Naive thymus-derived CD4-positive, alpha-beta T cell (primary cell): ENCODE measurements at places on chromosomes 5 and 9. TPM values are rescaled to one million over a fixed set of nuclear protein-coding genes. Genes with fewer than 3 reads are reported as not detected.

DNA sequence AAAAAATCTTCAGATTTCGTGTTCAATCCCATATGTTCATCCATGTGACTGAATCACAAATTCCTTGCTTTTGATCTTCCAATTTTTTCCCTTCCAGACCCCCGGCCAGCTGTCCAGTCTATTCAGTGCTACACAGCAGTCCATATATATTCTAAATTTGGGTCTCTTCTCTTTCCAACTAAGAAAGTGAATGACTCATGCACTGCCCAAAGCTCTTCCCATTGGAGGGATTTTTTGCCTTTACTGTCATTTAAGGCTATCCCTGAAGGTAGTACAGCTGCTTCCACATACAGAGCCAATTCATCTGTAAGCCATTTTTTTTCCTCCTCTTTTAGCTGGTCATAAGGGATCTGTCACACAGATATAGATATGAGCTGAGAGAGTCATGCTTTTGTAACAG is 478.3 kb downstream of the DMRT2 start:
- H3K27ac ChIP-seq: no peak overlapping the region
- no peaks in the 10 kb centered on the region for H3K36me3 ChIP-seq

- H3K27ac ChIP-seq: no peak overlapping the region
- no peaks in the 10 kb centered on the region for H3K4me1 ChIP-seq
- H3K27me3 ChIP-seq: no peaks in the 10 kb centered on the region
- no peak for DNase-seq
- H3K4me3 ChIP-seq: no peak overlapping the region
Measured at GRCh38 chr5:125413496-125414274, 667.2 kb upstream of the ZNF608 start.

DNA sequence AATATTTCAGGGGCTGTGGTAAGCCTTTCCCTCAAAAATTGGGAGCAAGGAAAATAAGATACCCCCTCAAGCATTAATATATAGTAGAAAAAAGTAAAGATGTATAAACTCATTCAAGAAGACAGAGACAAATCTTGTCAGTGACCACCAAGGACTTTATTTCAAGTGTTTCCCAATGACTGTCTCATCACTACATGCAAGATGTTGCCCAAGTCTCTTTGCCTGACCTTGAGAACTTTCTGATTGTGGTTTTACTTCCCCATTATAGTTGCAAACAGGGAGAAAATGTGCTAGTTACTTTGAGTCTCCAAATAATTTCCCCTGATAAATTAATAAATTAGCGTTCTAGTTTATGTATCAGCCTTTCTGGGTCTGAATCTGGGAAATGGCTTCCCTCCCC is 4.0 kb upstream of the SLC46A2 start:
- H3K4me1 ChIP-seq: no peaks in the 10 kb centered on the region
- H3K4me3 ChIP-seq: no peak overlapping the region
- no peaks in the 10 kb centered on the region for H3K36me3 ChIP-seq

- no peaks in the 10 kb centered on the region for H3K36me3 ChIP-seq
- H3K4me3 ChIP-seq: no peak overlapping the region
- H3K27ac ChIP-seq: no peak overlapping the region
- no peak for DNase-seq
- no peaks in the 10 kb centered on the region for H3K4me1 ChIP-seq
- no peaks in the 10 kb centered on the region for H3K27me3 ChIP-seq
Measured at GRCh38 chr5:28328681-28329080, 1290.3 kb upstream of the CDH9 start.

GRCh38 chr5:81994679-81995078 is 22.9 kb downstream of the ATG10 start:
- no peaks in the 10 kb centered on the region for H3K36me3 ChIP-seq
- no peak overlapping the region for H3K4me3 ChIP-seq
- H3K4me1 ChIP-seq: no peaks in the 10 kb centered on the region
- DNase-seq: no peak
- no peaks in the 10 kb centered on the region for H3K27me3 ChIP-seq

DNA sequence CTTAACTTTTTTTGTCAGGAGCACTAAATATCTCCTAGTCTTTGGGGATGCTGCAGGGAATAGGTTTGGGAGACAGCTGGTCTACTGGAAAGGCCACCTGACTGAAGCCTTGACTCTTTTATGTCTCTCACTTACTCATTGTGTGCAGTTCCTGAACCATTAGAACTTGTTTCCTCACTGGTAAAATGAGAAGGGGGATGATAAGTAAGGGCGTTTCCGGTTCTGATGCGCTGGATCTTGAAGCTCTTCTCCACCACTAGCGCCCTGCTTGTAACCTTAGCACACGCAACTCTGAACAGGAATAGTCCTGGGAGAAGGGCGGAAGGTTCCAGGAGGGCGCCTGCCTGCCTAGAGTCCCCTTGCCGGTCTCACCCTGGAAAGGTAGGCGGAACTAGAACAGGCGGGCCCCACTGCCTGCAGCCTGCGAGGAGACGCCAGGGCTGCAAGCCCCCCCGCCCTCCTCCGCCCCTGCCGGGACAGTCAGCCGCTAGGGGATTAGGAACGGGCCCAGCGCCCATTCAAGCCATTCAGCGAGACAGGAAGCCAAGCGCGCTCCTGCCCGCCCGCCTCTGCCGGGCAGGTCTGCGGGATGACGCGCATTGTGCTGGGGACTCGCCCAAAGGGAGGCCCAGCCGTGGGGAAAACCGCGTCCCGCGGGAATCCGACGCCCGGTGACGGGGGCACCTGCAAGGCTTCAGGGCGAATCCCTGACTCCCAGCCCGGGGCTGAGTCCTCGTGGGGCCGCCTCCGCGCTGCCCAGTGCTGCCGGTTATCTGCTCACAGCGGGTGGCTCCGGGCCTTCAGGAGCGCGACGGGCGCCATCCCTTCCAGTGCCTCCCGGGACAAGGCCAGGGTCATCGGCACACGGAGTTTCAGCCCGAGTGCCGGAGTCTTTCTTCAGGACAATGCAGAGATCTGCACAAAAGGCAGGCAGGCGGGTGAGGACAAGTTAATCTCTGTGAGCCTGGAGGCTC is 44.0 kb upstream of the XPA start:
- peak overlapping the region; percentile 29 for H3K4me3 ChIP-seq
- H3K4me1 ChIP-seq: peaks cover 8% of the 10 kb centered on the region
- DNase-seq: peak; percentile 19

- no peaks in the 10 kb centered on the region for H3K4me1 ChIP-seq
- H3K36me3 ChIP-seq: no peaks in the 10 kb centered on the region
- H3K27ac ChIP-seq: no peak overlapping the region
Measured at GRCh38 chr5:41503860-41504259, 6.5 kb downstream of the PLCXD3 start.

- no peak overlapping the region for H3K27ac ChIP-seq
- H3K4me1 ChIP-seq: no peaks in the 10 kb centered on the region
- no peak overlapping the region for H3K4me3 ChIP-seq
- DNase-seq: no peak
- H3K27me3 ChIP-seq: no peaks in the 10 kb centered on the region
- H3K36me3 ChIP-seq: no peaks in the 10 kb centered on the region
Measured at GRCh38 chr5:122937914-122938313, 92.5 kb downstream of the SNX24 start.

- no peaks in the 10 kb centered on the region for H3K4me1 ChIP-seq
- no peak for DNase-seq
- H3K4me3 ChIP-seq: no peak overlapping the region
Measured at GRCh38 chr5:145941096-145941447, 4.7 kb downstream of the SH3RF2 start.

GRCh38 chr5:41722359-41722950 is 147.8 kb downstream of the OXCT1 start:
- no peak overlapping the region for H3K4me3 ChIP-seq
- H3K27me3 ChIP-seq: no peaks in the 10 kb centered on the region
- H3K27ac ChIP-seq: no peak overlapping the region
- H3K4me1 ChIP-seq: no peaks in the 10 kb centered on the region
- DNase-seq: no peak

- no peaks in the 10 kb centered on the region for H3K4me1 ChIP-seq
- H3K27me3 ChIP-seq: no peaks in the 10 kb centered on the region
- H3K4me3 ChIP-seq: no peak overlapping the region
- H3K36me3 ChIP-seq: no peaks in the 10 kb centered on the region
- no peak overlapping the region for H3K27ac ChIP-seq
- DNase-seq: no peak
Measured at GRCh38 chr9:84001621-84002020, 21.0 kb downstream of the RMI1 start.

- no peaks in the 10 kb centered on the region for H3K36me3 ChIP-seq
- no peaks in the 10 kb centered on the region for H3K4me1 ChIP-seq
- H3K4me3 ChIP-seq: no peak overlapping the region
- H3K27ac ChIP-seq: no peak overlapping the region
- no peak for DNase-seq
- no peaks in the 10 kb centered on the region for H3K27me3 ChIP-seq
Measured at GRCh38 chr5:168908207-168908606, 329.0 kb upstream of the PANK3 start.

- H3K4me3 ChIP-seq: no peak overlapping the region
- no peaks in the 10 kb centered on the region for H3K27me3 ChIP-seq
- no peaks in the 10 kb centered on the region for H3K36me3 ChIP-seq
- H3K27ac ChIP-seq: no peak overlapping the region
- no peak for DNase-seq
Measured at GRCh38 chr5:124920909-124921666, 174.6 kb upstream of the ZNF608 start.

Gene PCDHA12
- total RNA-seq: not detected

Gene PCDHGA7
- 0.13 TPM for total RNA-seq
